ENCODE measurements at places on chromosomes 4 and X.

GRCh38 chrX:18985186-18985435 lies 1.2 kb upstream of the PHKA2 start:
- DNase-seq = peak; percentile 10

DNA sequence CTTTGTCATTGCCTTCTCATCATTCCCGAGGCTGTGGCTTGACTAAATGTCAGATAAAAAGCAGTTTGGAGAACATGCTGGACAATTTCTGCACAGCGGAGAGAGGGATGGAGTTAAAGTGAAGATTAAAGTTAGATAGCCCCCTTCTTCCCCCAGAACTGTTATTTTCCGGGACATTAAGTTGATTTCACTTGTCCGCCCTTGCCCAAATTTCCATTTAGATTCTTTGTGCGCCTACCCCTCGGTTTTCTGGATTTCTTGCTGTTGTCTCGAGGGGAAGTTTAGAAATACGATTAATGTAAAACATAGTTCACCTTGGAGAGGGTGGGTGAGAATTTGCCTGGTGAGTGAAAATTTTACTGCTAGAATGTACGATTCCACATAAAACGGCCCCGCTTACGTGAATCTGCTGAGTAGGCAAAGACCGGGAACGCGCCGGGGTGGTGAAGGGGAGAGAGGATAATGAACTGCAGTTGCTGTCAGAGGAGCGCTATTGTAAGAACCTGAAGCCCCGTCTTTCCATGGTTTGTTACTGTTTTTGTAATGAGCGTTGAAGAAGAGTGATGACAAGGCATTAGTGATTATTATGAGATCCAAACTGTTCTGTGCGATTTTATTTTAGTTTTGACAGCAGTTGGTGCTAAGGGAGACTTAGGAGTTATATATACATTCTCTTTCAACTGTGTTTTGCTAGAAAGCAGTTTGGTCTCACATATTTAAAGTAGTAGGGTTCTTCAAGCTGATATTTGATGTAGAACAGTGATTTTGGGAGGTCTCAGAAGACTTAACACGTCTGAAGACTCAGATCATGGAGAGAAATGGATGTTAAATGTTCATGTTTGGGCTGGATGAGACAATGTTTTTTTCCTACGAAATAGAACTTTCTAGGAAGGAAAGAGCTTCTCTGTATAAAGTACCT lies 73.0 kb downstream of the AFF1 start:
- no peak for DNase-seq

- DNase-seq = no peak
These were observed 123.9 kb upstream of the PPP3CA start for GRCh38 chr4:101471201-101471600.

DNA sequence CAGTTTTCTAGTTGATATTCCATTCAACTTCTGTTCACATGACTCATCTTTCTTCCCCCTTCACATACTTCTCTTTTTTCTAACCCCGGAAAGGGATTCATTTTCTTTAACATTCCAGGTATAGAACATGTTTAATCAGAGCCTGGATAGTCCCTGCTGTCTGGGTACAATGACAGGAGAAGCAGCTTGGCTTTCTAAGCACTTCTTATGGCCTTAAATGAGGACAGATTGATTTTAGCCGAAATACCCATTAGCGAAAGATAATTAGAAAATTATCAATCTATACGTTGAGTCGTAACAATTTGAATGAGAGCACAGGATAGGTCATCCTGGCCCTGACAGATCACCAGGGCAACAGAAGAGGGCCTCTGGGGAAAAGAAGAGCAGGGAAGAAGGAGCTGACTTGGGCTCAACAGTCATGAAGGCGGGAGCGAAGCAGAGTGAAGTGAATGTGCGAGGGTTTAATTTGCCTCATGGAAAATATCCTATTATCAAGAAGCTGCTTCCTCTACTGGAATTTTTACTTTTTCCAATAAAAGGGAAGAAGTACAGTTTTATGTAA lies 62.2 kb downstream of the PPP1R2C start:
- no peak for DNase-seq

DNA sequence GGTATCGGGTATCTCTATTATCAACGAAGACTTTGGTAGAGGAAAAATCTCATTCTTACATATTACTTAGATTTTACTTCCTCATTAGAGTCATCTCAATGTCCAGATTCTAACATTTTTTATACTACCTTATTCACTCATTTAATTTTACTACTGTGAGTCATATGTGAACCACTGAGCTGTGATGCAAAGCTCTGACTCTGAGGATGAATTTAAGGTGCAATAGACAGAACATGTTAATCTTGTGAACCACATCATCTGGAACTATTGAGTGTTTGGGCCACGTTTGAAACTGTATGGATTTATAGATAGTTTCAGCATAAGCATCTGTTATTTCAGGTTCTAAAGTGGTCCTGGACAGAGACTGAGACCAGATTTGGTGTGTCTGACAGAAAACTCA lies 78.4 kb downstream of the PWWP3B start:
- DNase-seq = no peak

- DNase-seq = no peak
These were observed 17.7 kb upstream of the CPE start for GRCh38 chr4:165360985-165361670.

DNA sequence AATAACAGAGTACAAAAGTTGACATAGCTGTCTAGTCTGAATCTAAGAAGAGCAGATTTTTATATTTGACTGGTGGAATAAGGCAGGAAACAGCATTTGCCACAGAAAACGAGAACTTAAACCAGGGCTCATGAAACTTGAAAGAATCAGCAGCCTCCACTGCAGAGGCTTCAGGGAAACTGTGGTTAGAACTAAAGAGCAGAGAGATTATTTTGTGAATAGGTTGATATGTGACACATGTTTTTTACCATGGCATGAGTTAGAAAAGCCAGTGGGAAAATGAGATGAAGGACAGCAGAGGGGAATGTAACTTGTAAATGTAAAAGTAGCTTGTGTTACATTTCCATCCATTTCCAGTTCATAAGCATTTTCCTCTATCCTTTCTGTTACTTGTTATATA lies 63.7 kb upstream of the CAMK2D start:
- DNase-seq = no peak

GRCh38 chrX:68708503-68709290 lies 61.2 kb downstream of the STARD8 start:
- DNase-seq = no peak

DNA sequence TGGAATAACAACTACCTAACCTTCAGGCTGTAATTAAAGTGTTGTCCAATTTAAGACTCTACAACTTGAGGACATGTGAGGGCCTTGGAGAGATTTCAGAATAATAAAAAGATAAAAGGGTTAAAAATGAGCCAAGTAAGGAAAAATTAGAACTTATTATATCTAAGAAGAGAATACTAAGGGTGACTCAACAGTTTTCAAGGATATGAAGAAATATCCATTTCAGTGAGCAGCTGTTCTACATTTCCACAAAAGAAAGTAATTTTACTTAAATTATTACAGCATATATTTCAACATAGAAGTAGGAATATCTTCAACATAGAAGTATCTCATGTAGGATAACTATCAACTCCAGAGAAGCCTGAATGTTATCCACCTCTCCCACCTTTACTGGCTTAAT lies 11.3 kb downstream of the SNX12 start:
- DNase-seq = no peak

DNA sequence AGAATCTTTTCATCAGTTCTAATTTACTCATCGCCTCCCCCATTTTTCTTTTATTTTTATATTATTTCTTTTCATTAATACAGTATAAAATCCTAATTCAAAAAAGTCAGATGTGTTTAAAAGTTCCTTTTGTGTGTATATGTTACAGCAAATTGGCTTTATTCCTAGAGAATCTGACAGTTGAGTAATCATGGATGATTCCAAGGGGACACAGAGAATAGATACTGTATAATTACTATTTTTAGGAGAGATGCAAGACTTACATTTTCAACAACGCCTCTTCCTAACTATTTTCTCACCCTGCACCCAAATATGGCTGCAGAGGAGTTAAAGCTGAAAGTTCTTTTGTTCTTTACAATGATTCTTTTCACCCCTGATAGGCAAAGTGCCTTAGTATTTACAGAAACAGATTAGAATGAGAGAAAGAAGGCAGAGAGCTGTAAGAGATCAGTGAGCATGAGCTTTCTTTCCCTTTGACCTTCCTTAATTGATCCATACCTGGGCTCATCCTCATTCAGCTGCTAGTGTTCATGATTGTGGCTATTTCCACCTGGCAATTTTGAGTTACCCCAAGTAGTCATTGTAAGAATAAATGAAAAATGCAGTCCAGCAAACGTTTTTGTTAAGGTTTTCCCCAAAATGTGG lies 210.8 kb downstream of the SLC4A4 start:
- DNase-seq = no peak

DNA sequence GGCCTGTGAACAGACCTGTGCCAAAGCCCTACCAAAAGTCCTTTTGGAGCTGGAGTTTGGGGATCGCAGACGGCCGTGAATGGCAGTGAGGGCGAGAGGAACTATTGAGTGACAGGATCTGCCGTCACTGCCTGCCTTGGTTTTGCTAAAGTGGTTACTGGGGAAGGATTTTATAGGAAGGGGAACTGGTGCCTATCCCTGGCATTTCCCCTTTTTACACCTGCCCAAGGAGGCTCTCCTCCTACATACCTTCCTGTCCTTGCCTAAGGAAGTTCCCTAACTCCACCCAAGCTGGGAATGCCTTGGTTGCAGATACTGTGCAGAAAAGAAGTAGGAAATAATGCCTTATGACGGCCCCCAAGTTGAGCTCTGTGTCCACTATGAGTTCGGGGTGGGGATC lies 14.5 kb downstream of the LONRF3 start:
- no peak for DNase-seq

- no peak for DNase-seq
These were observed 180.6 kb upstream of the MAP3K15 start for GRCh38 chrX:19695884-19696283.

- no peak for DNase-seq
These were observed 147.1 kb downstream of the NHS start for GRCh38 chrX:17521871-17522693.

DNA sequence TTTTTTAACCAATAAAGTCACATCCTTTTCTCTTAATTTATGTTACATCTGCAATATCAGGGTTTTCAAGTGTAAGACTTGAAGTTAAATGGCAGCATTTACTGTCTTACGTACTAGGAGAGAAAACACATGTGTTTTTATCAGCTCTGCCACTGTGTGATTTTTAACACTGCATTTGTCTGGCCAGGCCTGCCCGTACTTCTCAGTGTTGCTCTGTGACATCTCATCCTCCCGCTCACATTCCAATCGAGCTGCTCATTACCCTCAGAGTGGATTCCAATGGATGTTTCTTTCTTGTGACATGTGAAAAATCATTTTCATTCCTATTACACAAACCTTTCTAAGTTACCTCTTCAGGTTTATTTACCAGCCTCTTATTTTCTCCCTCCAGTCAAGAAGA lies 420.3 kb downstream of the FAT4 start:
- DNase-seq = peak; percentile 73

DNA sequence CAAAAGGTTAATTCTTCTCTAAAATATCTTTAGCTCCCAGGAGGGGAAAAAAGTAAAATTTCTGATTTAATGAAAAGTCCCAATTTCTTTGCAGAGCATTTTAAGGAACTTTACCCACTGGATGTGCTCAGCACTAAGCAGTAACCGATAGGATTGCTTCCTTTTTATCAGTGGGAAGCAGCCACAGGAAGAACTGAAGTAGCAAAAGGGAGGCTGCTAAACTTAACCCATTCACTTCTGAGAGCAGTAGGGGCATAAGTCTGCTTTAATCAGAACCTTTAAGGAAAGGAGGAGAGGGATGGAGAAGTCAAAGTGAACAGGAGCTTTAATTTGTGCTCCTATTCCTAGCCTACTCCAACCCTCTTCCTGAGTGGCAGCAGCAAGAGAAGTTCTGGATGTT lies at the start of gene F8:
F8 (minus strand) TSS at position 139 of the 400 bp plus-strand sequence. CDS start 171 bp downstream, outside the sequence.
- no peak for DNase-seq

DNA sequence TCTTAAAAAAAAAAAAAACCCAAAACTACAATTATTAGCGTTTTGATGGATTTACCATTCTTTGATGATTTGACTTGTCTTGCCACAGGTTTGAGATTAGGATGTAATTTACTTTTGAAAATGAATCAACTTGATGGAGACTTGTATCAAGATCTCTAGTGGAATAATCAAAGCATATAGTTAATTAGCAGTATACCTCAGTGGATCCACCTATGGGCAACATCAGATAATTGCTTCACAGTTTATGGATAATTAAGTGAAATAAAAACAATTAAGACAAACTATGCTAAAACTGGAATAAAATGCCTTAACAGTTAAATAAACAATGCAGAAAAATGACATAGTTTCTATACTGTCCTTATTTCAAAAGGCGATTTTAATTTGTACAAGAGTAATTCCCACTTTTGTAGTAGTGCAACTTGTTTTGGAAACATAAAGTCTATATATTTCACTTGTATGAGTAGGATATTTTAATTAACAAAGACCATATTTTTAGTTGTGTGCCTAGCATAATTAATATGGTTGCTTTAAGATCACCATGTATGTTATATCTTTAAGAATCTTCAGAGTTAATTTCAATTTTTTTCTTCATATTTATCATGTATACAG lies 4.2 kb downstream of the CPEB2 start:
- DNase-seq = no peak

DNA sequence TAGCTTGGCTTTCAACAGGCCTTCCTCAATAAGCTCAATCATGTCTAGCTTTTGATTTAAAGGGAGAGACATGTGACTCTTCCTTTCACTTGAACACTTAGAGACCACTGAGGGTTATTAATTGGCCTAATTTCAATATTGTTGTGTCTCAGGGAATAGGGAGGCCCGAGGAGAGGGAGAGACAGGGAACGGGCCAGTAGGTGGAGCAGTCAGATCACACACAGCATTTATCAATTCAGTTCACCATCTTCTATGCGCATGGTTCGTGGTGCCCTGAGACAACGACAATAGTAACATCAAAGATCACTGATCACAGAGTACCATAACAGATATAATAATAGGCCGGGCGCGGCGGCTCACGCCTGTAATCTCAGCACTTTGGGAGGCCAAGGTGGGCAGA lies 17.8 kb downstream of the ZNF81 start:
- DNase-seq = no peak

DNA sequence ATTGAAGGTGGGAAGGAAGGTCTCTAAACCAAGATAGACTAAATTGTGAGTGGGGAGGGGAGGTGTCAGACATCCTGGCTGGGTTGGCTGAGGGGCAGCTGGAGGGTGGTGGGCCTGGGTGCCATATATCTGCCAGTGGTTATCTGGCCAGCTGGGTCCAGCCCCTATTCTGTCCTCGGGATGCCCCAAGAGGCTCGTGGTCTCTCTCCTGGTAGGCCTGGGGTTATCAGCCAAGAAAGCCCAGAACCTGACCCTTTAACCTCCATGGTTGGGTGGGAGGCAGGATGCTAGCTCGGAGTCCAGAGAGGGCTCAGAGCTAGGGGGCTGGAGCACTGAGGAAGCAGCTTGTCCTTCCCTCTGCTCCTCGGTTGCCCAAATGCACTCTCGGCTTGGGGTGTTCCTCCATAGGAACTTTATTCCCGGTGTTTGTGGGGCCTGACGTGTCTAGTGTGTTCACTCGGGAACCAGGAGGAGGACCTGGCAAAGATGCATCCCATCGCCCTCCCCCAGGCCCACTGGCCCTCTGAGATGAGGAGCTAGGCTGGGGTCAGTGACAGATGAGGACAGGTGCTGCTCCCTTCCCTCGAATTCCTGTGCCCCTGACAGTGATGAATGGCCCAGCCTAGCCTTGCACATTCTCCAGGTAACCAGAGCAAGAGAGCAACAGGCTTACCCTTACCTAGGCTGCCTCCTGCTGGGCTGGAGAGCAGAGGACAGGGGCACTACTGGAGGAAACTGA lies 5.2 kb upstream of the EFNB1 start:
- no peak for DNase-seq

Data from HS-5 (cell line).